Muscle of leg (tissue), 16 donors: ENCODE measurements at places on chromosomes 11 and 22. TPM values are rescaled to one million over a fixed set of nuclear protein-coding genes. Genes with fewer than 3 reads are reported as not detected.

GRCh38 chr11:116928102-116928777 is 90.8 kb upstream of the APOA1 start:
- peaks cover 10% of the 10 kb centered on the region for H3K4me1 ChIP-seq
- no peaks in the 10 kb centered on the region for H3K27me3 ChIP-seq
- H3K36me3 ChIP-seq = peaks cover 5% of the 10 kb centered on the region
- no peak overlapping the region for H3K4me3 ChIP-seq
- no peak for DNase-seq

DNA sequence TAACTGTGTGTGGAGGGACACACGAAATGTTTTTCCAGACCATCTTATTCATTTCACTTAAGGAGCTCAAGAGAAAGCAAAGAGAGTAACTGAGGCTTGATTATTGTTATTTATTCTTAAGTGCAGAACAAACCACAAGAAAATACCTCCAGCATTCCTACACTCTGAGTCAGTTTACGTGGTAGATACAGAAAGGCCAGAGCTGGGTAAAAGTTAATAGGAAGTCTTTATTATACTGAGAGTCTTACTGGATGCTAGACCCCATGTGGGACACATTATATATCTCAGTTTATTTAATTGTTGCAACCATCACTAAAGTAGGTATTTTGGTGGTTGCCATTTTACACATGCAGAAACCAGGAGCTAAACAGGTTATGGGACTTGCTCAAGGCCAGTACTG is 261.4 kb upstream of the POU2AF2 start:
- H3K4me1 ChIP-seq = peaks cover 4% of the 10 kb centered on the region
- H3K4me3 ChIP-seq = no peak overlapping the region
- DNase-seq = no peak
- H3K36me3 ChIP-seq = no peaks in the 10 kb centered on the region
- no peaks in the 10 kb centered on the region for H3K27me3 ChIP-seq

DNA sequence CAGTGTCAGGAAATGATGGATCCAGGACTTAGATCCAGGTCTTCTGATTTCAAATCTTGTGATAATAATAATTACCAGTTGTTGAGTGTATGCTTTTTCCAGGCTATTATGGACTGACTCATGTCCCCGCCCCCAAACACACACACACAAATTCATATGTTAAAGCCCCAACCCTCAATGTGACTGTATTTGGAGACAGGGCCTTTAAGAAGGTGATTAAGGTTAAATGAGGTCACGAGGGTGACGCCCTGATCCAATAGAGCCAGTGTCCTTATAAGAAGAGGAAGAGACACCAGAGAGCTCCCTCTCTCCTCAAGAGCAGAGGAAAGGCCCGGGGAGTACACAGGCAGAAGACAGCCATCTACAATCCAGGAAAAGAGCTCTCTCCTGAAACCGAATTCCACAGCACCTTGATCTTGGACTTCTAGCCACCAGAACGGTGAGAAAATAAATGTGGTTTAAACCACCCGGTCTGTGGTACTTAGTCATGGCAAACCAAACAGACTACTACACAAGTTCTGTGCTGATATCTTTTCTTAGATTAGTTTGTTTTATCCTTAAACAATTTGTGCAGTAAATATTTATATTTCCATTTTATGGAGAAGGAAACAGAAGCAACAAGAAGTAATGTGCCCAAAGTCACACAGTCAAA is 8.2 kb downstream of the TMPRSS5 start:
- no peaks in the 10 kb centered on the region for H3K27me3 ChIP-seq
- no peak overlapping the region for H3K27ac ChIP-seq
- no peak for DNase-seq
- no peaks in the 10 kb centered on the region for H3K4me1 ChIP-seq
- no peak overlapping the region for H3K4me3 ChIP-seq
- H3K36me3 ChIP-seq = no peaks in the 10 kb centered on the region

- H3K27me3 ChIP-seq = no peaks in the 10 kb centered on the region
- H3K4me1 ChIP-seq = peaks cover 35% of the 10 kb centered on the region
- no peak overlapping the region for H3K4me3 ChIP-seq
- H3K27ac ChIP-seq = no peak overlapping the region
- DNase-seq = peak; percentile 28
Measured at GRCh38 chr22:35375031-35375430, 5.9 kb upstream of the HMOX1 start.

- H3K4me3 ChIP-seq = no peak overlapping the region
- no peak for DNase-seq
- no peaks in the 10 kb centered on the region for H3K36me3 ChIP-seq
- no peak overlapping the region for H3K27ac ChIP-seq
- H3K27me3 ChIP-seq = no peaks in the 10 kb centered on the region
Measured at GRCh38 chr11:14322510-14322909, 36.5 kb downstream of the RRAS2 start.

FAM227A gene
- 0.76 TPM for polyA plus RNA-seq
